Stomach (tissue), 19 donors: ENCODE measurements at places on chromosomes 4 and X. TPM values are rescaled to one million over a fixed set of nuclear protein-coding genes. Genes with fewer than 3 reads are reported as not detected.
A peak's percentile ranks its signal among the peaks of the same experiment; 100 is the strongest.

GRCh38 chr4:73603854-73604584 is 16.2 kb downstream of the RASSF6 start:
- peak; percentile 71 for DNase-seq

DNA sequence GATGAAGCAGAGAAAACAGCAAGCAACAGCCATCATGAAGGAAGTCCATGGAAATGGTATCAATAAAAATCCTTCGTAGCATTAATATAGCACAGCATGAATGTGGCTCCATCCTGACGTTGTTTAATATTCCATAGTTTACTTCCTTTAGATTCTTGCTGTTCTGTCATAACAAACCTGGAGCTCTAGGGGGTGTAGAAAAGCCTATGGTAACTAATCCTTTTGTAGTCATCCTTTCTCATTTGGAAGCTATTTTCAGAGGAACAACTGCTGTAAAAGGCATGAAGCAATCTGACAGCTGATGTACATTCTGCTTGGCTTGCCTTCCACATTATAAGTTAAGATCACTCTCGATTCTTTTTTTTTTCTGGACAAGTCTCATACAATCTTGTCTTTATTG is 914 bp downstream of the MYOZ2 start:
- DNase-seq, result no peak

DNA sequence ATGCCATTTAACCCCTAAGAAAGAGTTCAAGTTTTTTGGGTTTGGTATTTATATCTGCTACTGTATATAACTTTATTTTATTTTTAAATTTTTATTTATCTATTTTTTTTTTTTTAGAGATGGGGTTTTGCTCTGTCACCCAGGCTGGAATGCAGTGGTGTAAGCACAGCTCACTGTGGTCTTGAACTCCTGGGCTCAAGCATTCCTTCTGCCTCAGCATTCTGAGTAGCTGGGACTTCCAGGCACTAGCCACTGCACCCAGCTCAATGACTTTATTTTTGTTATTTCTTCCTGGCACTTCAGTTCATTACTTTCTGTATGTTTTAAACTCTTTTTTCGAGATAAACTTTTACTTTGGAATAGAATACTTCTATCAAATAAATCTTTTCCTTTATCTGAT is 42.4 kb upstream of the PGAM4 start:
- DNase-seq, result no peak

DNA sequence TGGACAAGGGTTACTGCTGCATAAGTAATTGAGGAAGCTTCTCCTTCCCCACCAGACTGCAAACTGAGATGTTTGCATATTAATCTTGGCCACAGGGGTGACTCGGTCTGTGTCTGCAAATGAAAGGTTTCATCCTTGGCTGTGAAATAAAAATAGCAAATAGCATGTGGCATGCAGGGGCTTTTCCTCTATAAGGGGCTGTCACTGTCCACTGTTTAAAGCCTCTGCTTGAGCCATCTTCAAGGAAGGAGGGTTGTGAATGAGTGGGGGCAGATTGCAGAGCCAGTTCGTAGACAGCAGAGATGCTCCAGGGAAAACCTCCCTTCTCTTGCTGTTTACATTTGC is 33.3 kb downstream of the TMSB4X start:
- DNase-seq, result no peak

- no peak for DNase-seq
These were observed 327.0 kb upstream of the CTSO start for GRCh38 chr4:156280686-156281085.

GRCh38 chrX:13721371-13721770 is 13.0 kb downstream of the TRAPPC2 start:
- DNase-seq, result no peak

DNA sequence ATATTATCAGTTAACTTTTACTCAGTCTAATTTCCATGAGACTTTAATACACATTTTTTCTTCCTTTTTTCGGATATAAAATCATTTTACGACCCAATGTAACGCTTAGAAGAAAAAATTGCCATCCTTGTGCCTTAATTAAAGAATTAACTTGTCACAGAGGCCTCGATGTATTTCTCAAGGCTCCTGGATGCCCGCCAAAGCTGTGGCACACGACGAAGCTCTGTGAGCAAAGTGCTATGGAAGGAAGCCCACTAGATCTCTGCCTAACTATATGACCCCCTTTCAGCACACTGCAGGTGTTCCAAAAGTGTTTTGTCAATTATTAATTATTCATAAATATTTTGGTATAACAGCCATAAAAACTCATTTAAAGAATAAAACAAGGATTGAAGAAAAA is 54.4 kb downstream of the TAPT1 start:
- DNase-seq, result no peak

- no peak for DNase-seq
These were observed 782 bp downstream of the ARHGAP24 start for GRCh38 chr4:85475631-85476233.

DNA sequence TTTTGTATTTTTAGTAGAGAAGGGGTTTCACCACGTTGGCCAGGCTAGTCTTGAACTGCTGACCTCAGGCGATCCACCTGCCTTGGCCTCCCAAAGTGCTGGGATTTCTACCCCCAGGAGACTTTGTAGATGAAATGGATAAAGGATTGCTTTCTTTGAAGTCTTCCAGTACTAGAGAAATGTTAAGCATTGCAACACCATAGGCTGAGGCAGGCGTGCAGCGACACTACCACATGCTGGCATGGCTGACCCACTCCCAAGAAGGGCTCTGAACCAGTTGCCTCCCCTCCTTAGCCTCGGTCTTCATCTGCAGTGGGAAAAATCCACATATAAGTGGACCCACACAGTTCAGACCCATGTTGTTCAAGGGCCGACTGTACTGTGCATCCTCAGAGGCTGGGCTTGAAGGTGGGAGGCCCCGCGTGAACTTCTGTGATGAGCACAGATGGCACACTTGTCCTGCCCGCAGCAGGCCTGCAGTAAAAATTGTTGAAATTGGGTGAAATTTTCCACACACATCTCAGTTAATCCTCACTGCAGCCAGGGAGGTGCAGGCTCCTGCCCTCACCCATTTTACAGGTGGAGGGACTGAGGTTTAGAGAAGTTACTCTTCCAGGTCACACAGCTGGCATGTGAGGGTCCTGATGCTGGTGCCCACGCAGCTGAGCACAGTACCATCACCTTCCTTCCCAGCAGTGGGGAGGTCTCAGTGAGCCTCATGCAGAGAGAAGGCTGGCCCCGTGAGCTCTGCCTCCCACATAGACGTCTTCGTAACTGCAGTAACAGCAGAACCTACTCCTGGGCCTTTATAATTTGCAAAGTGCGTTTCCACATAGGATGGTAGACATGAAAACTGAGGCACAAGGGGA is 35.5 kb downstream of the HTRA3 start:
- no peak for DNase-seq

DNA sequence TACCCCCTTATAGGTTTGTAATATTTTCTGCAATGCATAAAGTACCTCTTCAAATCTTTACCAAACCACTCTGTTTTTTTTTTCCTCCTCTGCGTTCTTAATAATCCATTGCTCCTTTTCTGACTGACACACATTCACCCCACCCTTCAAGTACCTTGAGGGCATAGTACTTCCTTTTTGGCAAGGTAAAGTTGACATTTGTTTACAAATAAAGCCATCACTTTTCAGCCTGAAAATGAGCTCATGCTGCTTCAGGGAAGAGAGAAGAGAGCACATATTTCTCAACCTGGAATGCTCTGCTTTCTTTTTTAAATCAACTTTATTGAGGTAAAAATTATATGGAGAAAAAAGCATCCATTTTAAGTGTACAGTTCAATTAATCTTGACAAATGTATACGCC is 113.9 kb downstream of the AGTR2 start:
- no peak for DNase-seq

DNA sequence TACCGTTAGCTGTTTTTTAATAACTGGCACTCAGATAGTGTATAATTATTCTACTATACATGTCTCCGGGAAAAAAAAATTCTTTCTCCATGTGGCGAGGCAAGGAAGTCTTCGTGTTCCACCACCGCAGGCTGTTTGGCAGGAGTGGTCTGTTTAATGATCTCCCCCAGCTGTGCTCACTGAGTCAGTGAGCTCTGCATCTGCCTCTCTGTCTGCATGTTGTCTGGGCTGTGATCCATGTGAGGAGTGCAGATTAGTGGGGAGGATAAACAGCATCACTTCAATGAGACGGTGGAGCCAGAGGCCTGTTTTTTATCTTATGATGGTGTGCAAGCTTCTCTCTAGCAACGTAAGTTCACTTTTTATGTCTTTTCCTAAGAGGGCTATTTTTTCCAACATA is 69.8 kb downstream of the RPS3A start:
- DNase-seq, result peak; percentile 93

GRCh38 chr4:98969878-98970785 is 25.4 kb upstream of the METAP1 start:
- no peak for DNase-seq

- DNase-seq, result no peak
These were observed 16.9 kb upstream of the XPNPEP2 start for GRCh38 chrX:129721870-129722269.

DNA sequence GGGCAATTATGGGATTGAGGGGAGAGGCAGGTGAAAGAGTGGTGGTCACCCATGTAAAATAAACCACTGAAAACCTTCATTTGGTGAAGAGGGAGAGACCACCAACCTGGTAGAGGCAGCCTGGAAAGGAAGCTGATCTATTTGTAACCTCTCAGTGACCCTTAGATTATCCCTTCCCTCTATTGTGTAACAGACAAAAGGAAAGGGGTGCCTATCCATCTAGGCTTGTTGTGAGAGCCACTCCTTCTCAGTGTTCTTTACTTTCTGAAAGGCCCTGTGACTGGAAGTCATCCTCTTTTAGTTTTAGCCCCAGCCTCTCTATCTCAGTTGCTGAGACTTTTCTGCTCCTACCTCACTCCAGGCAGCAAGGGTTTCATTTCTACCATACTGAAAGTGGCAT is 142.4 kb downstream of the TMEM164 start:
- DNase-seq, result no peak

- DNase-seq, result peak; percentile 15
These were observed 473.0 kb downstream of the SPRY1 start for GRCh38 chr4:123869286-123870215.

DNA sequence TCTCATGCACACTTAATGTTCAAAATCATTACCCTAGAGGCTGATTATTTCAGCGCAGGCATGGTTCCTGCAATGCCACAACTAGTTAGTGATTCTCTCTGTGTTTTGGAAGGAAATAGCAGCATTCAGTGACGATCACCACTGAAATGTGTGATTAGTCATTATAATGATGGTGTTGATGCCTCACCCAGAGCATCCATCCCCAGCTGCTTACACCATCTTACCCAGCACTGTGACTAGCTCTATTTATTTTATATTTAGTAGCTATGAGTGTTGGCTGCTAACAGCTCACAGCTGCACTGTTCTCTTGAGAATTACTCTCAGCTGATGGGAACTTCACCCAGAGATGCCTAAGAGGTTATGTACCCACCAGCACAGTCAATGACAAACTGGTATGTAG is 60.5 kb upstream of the TSPAN7 start:
- DNase-seq, result no peak

GRCh38 chr4:56463711-56464110 is 3.7 kb upstream of the SRP72 start:
- DNase-seq, result no peak

DNA sequence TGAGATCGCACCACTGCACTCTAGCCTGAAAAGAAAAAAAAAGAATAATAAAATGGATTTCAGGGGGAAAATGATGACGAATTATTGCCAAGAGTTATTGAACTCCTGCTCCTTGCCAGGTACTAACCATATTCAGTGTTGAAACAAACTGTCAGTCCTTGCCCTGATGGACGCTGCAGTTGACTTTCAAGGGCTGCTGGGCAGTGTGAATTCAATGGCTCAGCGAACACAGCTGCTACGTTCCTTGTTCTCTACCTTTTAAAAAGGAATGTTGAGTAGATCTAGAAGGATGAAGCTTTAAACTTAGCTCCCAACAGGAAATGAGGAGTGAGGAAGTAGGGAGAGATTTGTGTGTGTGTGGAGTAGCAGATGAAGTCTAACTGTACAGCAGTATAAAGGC is 2.7 kb downstream of the LIMCH1 start:
- DNase-seq, result no peak

GRCh38 chr4:18961266-18961665 is 939.7 kb upstream of the LCORL start:
- no peak for DNase-seq

DNA sequence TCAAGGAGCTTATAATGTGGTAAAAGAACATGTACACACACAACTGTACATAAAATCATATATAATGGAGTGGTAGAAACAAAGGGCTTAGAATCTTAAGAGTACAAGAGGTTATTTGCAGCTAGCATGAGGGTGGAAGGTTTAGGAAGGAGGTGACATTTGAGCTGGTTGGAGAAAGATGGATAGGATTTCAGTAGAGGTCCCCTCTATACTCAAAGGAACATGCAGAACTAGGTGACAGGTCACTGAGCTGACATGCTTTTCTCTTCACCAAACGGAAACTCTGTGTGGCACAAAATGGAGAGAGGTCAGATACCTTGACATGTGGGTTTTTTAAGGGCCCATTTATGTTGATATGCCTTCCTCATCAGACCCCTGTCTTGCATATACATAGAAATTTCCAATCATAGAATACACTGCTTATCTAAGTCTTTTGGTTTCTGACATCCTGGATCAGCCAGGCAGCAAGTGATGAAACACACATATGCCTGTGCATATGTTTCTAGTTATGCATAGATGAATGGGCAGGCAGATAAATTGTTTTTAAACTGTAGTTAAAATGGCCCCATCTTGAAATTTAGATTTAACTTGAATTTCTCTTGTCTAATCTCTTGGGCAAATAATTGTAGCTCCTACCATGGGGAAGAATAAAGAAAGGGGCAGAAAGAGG is 29.3 kb downstream of the CLCN5 start:
- no peak for DNase-seq

GRCh38 chrX:11460347-11460746 is 167.1 kb downstream of the AMELX start:
- DNase-seq, result no peak

- peak; percentile 42 for DNase-seq
These were observed 41.3 kb downstream of the ABLIM2 start for GRCh38 chr4:8117278-8117682.

- no peak for DNase-seq
These were observed 17.2 kb downstream of the RHOH start for GRCh38 chr4:40214038-40214437.

SHROOM3 gene
- 6.1 TPM for polyA plus RNA-seq

FUNDC1 gene
- 35.4 TPM for polyA plus RNA-seq

GUCY1A1 gene
- polyA plus RNA-seq, result 4.1 TPM

POU3F4 gene
- polyA plus RNA-seq, result not detected

RBPJ gene
- polyA plus RNA-seq, result 26.8 TPM

SYTL5 gene
- 2.0 TPM for polyA plus RNA-seq

FGF5 gene
- not detected for polyA plus RNA-seq

TEX13C gene
- polyA plus RNA-seq, result not detected

ARL9 gene
- 0.25 TPM for polyA plus RNA-seq

IL13RA1 gene
- polyA plus RNA-seq, result 19.1 TPM

TLR2 gene
- polyA plus RNA-seq, result 2.3 TPM

TLR1 gene
- 1.5 TPM for polyA plus RNA-seq

IL1RAPL2 gene
- polyA plus RNA-seq, result not detected

CCDC158 gene
- not detected for polyA plus RNA-seq

GABRB1 gene
- not detected for polyA plus RNA-seq

FAM149A gene
- 16.1 TPM for polyA plus RNA-seq

DOK7 gene
- polyA plus RNA-seq, result 5.0 TPM

CCKAR gene
- 9.2 TPM for polyA plus RNA-seq

VCX3A gene
- polyA plus RNA-seq, result 0.50 TPM

AVPR2 gene
- 0.19 TPM for polyA plus RNA-seq

UCP1 gene
- polyA plus RNA-seq, result not detected
